GM03348 (cell line): ENCODE measurements at places on chromosomes 4 and X.

DNA sequence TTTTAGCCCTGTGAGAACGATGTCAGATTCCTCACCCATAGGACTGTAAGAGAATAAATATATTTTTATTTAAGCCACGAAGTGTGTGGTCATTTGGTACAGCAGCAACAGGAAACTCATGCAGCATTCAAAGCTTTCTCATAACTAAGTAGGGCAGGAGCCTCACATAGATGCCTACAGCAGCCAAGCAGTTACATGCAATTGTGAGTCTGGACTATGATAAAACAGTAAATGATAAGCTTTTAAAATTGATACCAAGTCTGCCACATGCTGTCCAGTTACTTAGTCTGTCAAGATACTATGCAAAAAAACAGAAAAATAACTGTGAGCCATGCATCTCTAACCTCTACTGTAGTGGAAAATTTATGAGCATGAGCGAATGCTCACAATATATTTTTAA lies 359.6 kb downstream of the HS3ST1 start:
- DNase-seq = no peak

DNA sequence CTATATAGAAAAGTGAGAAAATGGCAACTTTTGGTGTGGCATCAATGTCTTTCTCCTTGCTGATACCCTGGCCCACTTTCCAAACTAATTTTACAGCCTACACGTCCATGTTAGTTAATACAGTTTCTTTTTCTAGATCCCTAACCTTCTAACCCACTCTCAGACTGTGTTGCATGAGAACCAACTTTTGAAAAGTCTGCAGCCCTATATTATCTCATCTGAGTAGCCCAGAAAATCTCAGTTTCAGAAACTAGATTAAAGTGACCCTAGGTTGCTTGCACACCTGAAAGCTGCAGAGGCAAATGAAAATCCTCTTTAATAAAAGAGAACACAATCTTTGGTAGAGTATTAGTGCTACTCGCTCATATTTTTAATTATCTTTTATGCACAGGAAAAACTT lies 371.6 kb upstream of the EMCN start:
- DNase-seq = no peak

- peak; percentile 33 for DNase-seq
These were observed 168.7 kb upstream of the HAND2 start for GRCh38 chr4:173698557-173699262.

GRCh38 chr4:32022071-32022470 lies 1301.9 kb downstream of the PCDH7 start:
- DNase-seq = no peak

GRCh38 chrX:141669689-141670088 lies 28.9 kb downstream of the SPANXD start:
- DNase-seq = peak; percentile 4

DNA sequence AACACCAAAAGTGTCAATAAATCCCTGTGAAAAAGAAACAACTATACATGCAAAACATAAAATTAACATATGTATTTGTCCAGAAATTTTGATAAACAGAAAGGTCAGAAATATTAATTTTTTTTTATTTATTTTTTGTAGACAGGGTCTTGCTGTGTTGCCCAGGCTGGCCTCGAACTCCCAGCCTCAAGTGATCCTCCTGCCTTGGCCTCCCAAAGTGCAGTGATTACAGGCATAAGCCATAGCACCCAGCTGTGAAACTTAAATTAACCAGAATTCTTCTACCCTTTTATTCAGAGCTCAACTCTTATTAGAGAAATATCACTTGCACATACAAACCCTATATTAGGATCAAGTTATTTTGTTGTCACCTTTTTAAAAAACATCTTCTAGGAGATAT lies 16.2 kb downstream of the ANAPC10 start:
- no peak for DNase-seq

DNA sequence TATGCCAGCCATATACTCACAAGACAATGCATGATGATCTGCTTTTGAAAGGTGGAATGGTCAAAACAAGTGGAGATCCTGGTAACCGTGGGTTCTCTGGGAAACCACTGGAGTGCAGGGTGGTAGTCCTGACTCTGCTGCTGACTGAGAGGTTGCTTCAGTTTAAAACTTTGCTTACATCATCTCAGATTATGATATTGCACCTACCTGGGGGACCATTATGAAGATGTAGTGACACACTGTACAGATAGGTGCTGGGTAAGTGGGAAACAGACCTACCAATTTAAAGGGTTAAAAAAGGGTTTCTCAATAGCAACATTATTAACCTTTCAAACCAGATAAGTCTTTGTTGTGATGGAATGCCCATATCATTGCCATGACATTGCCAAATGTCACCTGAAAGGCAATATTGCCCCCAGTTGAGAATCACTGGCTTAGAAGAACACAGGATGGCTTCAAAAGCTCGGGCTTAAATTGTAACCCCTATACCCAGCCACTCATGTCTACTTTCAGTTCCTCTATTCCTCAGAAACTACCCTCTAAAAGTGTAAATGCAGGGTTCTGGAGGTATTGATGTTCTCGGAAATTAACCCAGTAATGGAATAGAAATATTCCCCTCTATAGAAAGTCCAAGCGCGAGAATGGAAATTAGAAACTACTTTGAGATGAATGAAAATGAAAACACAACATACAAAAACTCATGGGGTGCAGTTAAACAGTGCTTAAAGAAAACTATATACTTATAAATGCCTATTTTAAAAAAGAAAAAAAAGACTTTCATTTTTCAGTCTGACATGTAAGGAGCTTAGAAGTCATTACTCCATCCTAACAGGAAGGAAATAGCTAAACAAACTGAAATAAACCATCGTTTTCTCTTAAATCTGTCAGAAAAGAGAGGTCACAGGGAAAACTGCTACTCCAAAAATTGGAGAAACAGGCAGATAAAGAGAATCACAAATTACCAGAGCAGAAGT lies 65.8 kb downstream of the ARHGEF6 start:
- no peak for DNase-seq

GRCh38 chr4:108941904-108942430 lies 179.1 kb upstream of the ETNPPL start:
- DNase-seq = no peak

DNA sequence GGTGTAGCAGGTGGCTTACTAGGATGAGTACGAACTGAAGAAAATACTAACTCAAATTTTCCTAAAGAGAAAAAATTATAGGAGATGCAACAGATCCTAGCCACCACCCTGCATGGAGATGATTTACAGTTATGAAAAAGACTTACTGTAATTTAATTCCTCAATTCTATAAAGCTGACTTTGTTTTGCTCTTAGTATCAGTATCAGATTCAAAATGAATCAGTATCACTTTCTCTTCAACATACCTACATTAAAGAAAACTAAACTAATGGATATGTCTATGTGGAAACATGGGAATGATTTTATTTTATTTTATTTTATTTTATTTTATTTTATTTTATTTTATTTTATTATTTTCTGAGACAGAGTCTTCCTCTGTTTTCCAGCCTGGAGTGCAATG lies 525.8 kb downstream of the NLGN4X start:
- DNase-seq = no peak

DNA sequence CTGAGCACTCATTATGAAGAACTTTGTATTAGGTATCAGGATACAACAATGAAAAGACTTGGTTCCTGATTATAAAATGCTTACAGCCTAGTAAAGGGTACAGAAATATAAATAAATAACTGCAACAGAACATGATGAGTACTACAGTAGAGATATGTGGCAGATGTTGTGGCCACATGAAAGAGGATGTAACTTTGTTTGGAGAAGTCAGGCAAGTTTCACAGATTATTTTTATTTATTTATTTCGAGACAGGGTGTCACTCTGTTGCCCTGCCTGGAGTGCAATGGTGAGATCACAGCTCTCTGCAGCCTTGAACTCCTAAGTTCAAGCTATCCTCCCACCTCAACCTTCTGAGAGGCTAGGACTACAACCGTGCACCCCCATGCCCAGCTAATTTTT lies 15.8 kb upstream of the UBE2K start:
- no peak for DNase-seq

DNA sequence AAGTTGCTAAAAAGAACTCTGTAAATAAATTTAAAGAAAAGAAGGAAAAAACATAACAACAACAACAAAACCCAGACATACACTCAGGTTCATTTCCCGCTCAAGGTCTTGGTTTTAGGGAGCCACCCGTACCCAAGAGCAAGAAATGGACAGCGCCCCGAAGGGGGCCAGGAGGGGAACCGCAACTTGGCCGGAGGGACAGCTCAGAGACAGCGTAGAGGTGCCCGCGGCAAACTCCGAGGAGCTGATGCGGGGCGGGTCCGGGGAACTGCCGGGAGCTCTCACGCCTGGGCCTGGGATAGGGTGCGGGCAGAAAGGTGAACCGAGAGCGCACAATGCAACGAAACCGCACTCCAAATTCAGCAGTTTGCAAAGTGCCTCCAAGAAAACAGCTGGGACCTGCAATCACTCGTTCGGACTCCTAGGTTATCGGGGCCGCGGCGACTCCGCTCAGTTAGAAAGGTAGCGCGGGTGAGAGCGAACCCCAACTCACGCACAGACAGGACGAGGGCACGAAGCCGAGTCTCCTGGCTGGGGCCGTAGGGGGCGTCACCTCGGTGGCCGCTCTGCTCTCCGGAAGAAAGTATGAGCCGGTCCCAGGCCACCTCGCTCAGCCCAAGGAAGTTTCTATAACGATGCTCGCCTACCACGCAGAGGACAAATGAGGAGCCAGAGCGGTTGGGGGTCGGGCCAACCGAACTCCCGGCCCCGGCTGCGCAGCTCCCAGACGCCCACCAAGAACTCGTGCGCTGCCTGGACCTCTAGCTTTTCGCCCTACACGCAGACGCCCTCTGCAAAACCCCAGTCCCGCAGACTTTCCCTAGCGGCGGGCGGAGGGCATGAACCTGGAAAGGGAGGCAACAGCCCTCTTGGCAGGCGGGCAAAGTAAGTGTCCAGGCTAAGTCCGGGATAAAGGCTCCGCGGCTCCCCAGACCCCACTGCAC lies 1.4 kb downstream of the NDNF start:
- peak; percentile 74 for DNase-seq

DNA sequence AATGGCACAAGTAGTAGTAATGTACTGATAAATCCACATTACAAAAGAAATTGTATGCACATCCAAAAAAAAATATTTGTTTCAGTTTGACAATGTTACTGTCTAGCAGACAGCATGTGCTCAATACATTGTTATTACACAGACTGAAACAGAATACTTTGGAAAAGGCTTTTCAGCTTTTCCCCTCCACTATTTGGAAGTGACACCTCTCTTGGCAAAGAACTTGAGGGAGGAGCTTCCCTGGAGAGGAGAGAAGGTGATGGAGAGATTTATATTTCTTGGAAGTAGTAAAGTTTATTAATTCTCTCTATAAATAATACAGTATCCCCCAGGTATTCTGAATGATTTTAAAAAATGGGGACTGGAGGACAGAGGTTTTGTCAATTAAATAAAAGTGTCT lies 131.8 kb downstream of the SCFD2 start:
- no peak for DNase-seq

DNA sequence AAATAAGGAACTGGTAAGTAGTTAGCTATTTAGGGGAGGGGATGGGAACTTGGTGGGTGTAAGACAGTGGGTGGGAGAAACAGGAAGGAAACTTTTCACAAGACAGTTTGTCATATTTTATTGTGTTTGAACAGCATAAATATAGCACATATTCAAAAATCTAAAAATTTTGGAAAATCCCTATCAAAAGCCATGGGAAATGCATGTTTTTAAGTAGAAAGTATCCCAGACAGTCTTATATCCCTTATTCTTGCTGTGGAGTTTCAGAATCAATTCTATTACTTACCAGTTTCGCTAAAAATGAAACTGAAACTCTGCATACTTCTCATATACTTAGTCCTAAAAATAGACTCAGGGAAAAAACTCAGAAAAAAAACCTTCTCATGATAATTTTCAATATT lies 22.3 kb upstream of the RASGEF1B start:
- DNase-seq = no peak

DNA sequence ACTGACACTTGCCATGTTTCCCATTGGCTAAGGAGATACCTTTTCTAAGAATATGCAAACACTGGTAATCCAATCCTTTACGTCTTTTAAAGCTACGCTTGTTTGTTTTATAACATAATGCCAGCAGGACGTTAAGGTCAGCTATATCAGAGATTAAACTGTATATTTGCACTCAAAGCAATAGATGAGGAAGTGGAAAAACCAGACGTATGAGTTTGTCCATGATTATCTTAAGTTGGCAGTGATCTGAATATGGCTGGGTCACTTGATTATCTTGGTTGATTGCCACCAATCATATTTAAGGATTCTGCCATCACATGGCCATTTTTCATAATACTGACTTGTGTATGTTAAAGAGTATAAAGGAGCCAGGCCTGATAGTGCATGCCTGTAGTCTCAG lies 19.4 kb downstream of the TMSB4X start:
- DNase-seq = no peak

- DNase-seq = peak; percentile 56
These were observed 5.9 kb downstream of the IRAK1 start for GRCh38 chrX:154013614-154014360.

GRCh38 chr4:112502871-112503270 lies 13.1 kb downstream of the NEUROG2 start:
- no peak for DNase-seq

DNA sequence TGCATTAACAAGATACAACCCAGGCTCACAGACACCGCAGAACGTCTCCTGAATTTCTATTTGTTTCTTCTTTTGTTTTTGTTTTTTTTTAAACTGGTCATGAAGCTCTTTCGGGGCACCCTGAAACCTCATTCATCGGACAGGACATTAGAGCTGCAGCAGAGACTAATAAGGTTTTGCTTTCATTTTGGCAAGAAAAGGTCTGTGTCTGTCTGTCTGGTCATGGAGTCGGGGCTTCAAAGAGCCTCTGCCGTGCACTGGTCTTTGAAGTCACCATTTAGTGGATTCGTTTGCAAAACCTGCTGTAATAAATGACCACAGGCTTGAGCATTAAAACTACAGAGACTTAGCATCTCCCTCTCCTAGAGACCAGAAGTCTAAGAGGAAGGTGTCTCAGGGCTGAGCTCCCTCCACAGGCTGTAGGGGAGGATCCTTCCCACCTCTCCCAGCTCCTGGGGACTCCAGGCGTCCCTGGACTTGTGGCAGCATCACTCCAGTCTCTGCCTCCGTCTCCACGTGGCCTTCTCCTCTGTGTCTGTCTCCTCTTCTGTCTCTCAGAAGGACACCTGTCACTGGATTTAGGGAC lies 247.5 kb downstream of the CRLF2 start:
- DNase-seq = no peak

- DNase-seq = no peak
These were observed 85.5 kb upstream of the TET2 start for GRCh38 chr4:105061136-105061696.
